ENCODE measurements at places on chromosomes 1 and 21. TPM values are rescaled to one million over a fixed set of nuclear protein-coding genes. Genes with fewer than 3 reads are reported as not detected.

GRCh38 chr1:114803001-114803400, 22.5 kb upstream of the SIKE1 start:
- DNase-seq, result peak; percentile 99

Gene CORT
- total RNA-seq, result 0.33 TPM

Gene RBBP4
- 101 TPM for total RNA-seq

GRCh38 chr1:214463596-214463995, 87.8 kb downstream of the PTPN14 start:
- DNase-seq, result no peak

GRCh38 chr1:46822248-46822826, 23.5 kb downstream of the CYP4B1 start:
- no peak for DNase-seq

Gene CLDN8
- 1.3 TPM for total RNA-seq

DNA sequence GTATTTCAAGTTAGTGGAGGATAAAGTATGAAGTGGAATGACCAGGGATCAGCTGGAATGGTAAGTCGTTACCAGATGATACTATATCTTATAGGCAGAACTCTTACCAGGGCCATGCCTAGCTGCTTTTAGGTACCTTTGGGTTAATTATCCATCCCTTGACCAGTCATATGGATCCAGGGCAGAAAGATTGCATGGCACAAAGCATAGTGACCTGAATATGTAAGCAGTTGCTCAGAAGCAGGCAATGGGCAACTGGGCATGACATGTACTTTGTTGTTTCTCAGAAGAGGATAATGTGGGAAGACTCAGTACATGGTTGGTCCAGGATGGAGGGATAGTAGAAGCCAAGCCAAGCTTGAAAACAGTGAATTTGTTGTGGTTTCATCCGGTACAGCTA, 87.2 kb downstream of the CLEC20A start:
- no peak for DNase-seq

Gene SMPDL3B
- 10.8 TPM for total RNA-seq

Gene SERINC2
- total RNA-seq, result 583 TPM

DNA sequence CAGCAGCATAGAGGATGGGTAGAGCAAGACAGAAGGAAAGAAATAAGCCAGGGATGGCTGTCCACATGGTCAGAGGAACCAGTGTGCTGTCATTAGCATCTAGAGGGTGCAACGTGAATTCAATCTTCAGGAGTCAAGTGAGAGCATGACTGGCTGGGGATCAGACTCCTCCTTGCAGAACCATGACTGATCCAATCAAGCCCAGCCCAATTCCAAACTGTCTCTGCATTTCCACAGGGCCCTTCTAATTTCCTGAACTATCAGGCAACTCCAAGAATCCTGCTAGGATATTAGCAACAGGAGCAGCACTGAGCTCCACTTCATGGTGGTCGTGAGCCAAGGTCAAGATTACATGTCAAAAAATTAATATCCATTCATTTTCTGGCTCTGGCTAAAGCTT, 166.8 kb upstream of the CAMK1G start:
- DNase-seq, result peak; percentile 43

GRCh38 chr1:226519716-226520598, 28.6 kb upstream of the STUM start:
- no peak for DNase-seq

GRCh38 chr1:52636721-52637695, 4.0 kb downstream of the SHISAL2A start:
- DNase-seq, result peak; percentile 59

Gene HNRNPR
- 106 TPM for total RNA-seq

Gene NTMT2
- not detected for total RNA-seq

GRCh38 chr1:219120624-219121544, 52.8 kb upstream of the LYPLAL1 start:
- DNase-seq, result peak; percentile 2

- DNase-seq, result peak; percentile 38
Observed at GRCh38 chr1:37850352-37850955, 8.9 kb downstream of the MTF1 start.

Gene STXBP3
- 46.9 TPM for total RNA-seq

DNA sequence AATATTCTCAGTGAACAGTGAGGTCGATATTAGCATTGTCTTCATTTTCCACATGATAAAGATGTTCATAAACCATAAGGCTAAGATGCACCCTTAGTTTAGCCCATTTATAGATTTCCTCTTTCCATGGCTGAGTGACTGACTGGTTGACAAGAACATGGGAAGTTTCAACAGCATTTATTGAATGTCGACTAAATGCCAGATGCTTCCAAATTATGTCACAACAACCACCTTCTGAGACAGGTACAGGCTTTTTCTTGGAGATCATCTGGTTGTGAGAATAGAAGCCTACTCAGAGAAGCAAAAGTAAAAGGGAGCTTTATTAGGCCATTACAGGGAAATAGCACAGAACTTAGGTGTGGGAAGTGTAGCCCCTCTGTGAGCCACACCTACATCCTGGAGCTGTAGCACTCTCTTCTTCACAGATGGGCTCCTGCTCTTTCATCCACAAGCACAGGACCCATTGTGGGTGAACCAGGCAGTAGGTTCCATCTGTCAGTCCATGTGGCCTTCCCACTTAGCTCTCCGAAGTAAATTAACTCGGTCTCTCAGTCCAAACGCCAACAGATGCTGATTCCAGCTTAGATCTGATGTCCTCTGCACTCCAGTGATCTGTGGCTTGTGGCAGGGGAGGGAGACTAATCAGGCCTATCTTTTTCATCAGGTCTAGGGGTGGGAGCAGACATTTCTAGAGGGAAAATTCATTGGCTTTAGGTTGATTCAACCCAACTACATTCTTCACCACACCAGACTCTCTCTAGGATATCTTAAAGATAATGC, 14.3 kb downstream of the ATP2B4 start:
- DNase-seq, result no peak

GRCh38 chr1:56578138-56578962, 1.0 kb downstream of the PLPP3 start:
- peak; percentile 66 for DNase-seq

DNA sequence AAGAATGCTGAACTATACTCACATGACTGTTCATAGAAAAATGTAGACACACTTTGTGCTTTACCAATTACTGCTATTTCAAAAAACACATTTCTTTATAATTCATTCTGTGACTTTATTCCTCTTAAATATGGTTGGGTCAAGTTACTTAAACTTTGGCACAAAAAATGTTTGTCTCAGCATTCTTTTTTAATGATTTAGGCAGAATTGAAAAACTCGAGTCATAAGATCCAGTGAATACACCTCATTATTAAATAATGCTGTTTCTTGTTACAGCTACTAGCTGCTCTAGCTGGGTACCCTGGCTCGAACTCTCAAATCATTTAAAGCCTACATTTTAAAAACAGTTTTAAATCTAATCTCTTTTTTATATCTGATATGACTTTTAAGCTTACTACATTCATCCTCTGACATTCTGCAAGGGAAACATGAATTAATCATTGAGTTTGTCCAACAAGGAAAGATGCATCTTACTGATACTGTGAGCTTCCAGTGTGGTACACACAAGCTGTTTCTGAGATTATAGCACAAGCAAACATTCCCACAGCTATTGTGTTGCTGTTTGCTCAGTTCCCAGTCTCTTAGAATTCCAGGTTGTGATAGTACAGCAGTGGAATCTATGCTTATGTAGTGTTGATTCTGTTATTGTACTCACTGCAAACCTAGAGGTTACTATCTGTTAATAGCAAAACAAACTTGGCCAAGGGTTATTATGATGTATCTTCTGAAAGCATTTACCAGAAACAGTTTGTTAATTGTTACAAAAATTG, 746.5 kb downstream of the USP25 start:
- no peak for DNase-seq

- no peak for DNase-seq
Observed at GRCh38 chr1:193555662-193556441, 369.4 kb upstream of the B3GALT2 start.

Gene ITGB2
- total RNA-seq, result 2.7 TPM

- no peak for DNase-seq
Observed at GRCh38 chr1:84720221-84720780, 30.0 kb upstream of the SSX2IP start.

DNA sequence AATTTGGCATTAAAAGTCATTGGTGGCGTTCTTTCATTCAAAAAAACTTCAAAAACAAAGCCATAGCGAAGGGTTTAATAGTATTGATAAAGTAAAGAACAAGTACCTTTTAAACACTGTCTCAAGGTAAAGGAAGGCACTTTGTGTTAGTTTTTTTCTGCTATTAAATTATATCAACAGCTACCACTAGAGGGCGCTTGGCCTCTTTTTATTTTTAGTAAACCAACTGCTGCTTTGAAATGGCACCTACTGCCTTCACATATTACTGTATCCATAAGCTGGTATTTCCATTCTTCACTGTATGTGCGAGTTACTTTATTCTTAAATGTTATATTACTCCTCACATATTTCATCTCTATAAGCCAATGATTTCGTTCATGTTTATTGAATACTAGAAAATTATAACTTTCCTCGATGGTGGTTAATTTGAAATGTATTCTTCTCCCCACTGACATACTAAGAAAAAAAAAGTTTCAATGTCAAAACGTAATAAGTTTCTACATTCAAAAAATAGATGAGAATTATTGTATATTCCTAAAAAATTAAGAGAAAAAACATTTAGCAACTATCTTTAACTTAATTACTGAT, 125.7 kb upstream of the CXADR start:
- peak; percentile 47 for DNase-seq

GRCh38 chr1:41390573-41390972, 29.3 kb downstream of the FOXO6 start:
- DNase-seq, result no peak

DNA sequence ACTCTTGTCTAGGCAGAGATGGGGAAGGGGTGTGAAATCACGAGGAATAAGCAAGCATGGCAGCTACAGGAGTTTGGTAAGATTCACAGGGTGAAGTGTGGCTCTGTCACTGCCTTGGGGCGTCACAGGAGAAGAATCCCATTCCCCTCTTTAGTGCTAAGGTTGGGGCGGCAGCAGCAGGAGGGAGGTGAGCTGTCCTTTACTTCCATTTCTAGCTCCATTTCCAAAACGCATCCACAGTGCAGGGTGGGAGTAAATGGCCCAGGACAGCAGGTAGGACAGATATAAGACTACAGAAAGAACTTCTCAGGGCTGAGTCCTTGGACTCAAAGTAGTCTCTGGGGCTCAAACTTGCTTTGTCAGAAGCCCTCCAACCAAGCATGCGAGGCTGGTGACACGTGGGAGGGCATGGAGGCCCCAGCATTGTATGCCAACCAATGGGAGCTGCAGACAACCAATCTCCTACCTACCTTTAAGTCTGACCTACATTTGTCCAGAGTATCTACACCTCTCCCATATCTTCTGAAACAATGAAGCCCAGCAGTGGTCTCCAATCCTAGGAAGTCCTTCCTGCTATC, 8.5 kb downstream of the MEF2D start:
- DNase-seq, result no peak

DNA sequence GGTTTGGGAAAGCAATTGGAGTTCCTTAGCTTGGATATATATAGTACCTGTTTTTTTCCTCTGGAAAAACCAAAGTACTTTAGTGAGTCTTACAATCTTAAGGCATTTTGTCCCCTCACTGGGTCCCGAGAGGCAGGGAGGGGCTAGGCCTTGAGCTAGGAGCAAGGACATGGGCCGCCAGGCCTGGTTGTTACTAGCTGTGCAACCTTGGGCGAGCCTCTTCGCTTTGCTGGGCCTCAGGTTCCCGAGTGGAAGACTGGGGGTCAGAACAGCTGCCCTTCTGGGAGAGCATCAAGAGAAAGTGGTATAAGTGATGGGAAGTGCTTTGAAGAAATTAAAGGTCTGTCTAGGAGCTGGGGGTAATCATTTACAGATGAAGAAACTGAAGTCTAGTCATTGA, 553.2 kb downstream of the KIF26B start:
- DNase-seq, result no peak

Gene KRTAP13-2
- total RNA-seq, result not detected

DNA sequence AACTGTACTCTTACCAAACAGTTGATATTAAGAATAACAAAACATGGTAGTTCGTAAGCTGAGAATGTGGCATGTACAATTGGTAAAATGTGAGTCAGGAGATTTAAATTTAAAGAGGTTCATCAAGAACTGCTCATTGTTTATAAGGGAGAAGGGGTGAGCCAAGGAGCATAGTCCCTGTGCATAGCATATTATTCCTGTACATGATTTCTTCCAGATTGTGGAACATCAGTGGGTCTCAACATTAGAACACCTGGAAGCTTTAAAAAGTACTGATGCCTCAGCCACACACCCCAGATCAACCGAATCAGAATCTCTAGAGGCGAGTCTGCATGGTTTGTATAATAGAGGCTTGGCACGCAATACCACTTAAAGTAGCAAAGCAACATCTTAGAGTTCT, 56.1 kb downstream of the KCTD3 start:
- no peak for DNase-seq

Gene UQCRHL
- 1.2 TPM for total RNA-seq

Gene FCRL2
- not detected for total RNA-seq

Gene DMBX1
- not detected for total RNA-seq

Gene ALDH4A1
- total RNA-seq, result 24.0 TPM

DNA sequence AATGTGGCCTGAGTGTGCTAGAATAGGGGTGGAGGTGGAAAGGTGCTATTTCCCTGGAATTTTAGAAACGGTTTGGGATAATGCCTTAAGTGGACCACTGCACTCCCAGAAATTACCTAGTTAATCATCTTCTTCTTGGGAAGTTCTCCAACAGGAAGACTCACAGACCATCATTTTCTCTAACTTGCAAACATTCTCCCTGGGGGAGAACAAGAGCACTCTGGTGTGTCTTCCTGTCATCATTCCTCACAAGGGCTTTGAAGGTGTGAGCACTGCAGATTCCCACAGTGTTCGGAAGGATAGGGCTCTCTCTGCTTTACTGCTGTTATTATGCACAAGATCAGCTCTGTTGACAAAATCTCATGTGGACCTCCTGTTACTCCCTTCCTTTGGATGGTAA, 54.9 kb upstream of the TSPAN2 start:
- DNase-seq, result no peak

Gene INAVA
- 27.2 TPM for total RNA-seq

Gene CR2
- total RNA-seq, result not detected

Gene BARHL2
- total RNA-seq, result not detected

DNA sequence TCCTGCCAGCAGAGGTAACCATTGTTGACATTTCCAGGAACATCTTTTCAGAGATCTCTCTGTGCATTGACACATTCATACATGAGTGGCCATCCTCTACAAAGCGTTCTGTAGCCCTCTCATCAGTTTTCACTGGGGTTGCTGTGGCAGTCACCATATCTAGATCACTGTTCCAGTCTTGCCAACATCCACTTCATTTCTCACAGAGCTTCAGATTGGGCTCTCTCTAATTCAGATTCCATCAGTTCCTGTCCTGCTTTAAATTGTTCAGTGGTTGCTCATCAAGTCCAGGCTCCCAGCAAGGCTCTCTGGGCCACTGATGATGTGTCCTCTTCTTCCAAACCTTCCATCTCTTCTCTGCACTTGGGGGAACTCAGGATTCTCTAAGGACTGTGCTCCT, 173.7 kb downstream of the KCNJ6 start:
- peak; percentile 25 for DNase-seq

Gene UTS2
- not detected for total RNA-seq

Gene AUNIP
- total RNA-seq, result 5.7 TPM
